CD4-positive, alpha-beta T cell treated with Interferon gamma for 1 hour (primary cell): ENCODE measurements at places on chromosomes 2 and 18.
A peak's percentile ranks its signal among the peaks of the same experiment; 100 is the strongest.

- DNase-seq, result no peak
These were observed 929.2 kb upstream of the SOX11 start for GRCh38 chr2:4762951-4763376.

- no peak for DNase-seq
These were observed 77.4 kb downstream of the SLC39A10 start for GRCh38 chr2:195734395-195734794.

- DNase-seq, result no peak
These were observed 741.1 kb upstream of the SALL3 start for GRCh38 chr18:78238404-78239089.

DNA sequence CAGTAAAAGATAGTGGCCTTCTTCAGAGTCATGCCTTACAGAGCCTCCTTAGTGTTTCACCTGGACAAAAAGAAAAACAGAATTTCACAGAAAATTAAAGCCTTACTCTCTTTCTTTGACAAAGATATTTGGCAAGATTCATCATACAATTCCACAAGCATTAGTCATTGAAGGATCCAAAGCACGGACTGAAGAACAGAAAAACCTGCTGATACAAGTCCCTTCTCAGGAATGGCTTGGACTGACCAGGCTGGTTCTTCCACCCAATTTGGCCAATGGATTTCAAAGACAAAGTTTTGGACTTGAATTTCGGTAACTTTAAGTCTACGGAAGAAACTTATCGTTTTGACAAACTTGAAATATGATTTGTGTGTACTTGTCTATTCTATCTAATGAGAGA is 39.1 kb upstream of the GALNT3 start:
- DNase-seq, result no peak

- DNase-seq, result no peak
These were observed 21.9 kb downstream of the PIGN start for GRCh38 chr18:62164855-62165487.

DNA sequence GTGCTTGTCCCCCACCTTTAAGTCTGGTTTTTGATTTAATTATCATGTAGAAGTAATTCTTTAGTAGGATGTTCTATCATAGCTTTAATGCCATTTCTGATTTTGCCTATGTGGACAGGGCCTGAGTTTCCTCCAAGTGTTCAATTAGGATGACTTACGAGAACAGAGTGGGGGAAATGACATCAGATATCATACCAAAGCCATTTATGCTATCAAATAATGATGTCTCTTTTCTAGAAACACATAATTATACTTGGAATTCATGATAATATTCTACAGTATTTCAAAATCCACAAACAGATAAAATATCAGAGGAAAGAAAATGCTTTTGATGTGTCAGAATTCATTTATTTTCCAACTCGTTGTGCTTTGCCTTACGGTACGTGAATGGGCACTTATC is 165.9 kb upstream of the SPRED2 start:
- DNase-seq, result no peak

GRCh38 chr2:121555008-121555407 is 24.3 kb downstream of the RNU4ATAC start:
- DNase-seq, result no peak

DNA sequence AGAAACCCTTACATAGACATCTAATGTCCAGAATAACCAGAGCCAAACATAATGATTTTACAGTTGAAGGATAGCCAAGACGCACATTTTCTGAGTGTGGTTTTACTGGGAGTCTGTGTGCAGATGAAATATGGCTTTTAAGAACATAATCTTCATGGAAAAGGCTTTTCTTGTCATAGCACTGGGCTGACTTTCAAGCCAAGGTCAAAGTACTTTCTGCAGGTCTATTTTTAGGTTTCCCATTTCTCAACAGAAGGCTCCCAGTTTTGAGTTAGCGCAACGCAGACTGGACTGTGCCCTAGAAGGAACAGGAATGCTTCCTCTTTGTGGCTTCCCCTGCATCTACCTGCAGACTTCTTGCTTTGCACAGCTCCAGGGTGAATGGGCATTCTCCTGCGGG is 92.3 kb upstream of the UPP2 start:
- no peak for DNase-seq

GRCh38 chr2:241636182-241637017 is 558 bp downstream of the THAP4 start:
- no peak for DNase-seq

DNA sequence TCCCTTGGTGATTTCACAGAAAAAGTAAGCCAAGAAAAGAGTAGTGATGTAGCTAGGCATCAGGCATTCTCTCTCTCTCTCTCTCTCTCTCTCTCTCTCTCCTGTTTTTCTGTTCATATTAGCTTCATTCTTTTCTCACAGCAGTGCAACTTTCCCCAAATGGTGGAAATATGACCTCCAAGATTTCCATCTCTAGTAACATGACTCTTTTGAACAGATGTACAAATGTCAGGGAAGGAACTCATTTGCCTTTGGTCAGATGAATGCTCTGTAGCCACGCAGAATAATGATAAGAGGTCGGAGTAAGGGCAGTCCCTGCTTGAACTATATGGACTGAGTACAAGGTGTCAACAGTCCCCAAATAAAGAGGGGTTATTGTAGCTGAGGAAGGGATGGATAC is 316.2 kb downstream of the GALNT13 start:
- DNase-seq, result no peak

DNA sequence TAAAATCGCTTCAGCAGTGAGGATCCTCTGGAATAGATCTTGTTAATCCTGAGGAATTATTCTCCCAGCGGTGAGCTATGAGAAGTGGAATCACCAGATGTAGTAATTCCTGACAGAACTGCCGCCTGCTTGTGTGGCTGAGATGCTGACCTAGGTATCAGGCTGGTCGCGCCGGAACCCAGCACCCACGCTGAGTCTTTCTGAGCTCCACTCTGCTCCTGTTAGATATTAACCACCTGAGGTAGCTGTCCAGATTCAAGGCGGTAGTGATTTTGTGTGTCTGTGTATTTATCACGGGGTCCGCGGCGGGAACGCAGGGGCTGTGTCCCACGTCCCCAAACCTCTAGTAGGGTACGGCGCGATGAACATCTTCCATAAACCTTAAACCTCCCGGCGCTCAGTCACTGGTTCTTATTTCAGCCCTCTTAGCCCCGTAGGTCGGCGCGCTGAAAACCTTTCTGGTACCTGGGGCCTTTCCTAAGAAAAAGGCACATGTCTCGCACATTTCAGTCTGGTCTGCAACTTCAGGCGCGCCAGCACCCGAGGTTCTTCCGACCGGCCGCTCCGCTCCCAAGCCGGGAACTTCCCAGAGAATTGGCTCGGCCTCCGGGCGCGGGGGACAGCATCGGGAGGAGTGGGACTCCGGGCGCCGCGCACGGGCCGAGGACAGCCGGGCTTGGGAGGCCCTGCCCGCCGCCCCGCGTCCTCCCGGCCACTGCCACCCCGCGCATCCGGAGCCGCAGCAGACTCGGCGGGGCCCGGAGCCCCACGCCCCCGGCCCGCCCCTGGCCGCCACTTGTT is 542 bp upstream of the CNNM3 start:
- peak; percentile 9 for DNase-seq

GRCh38 chr2:232292395-232293154 is 86.0 kb upstream of the ALPP start:
- peak; percentile 45 for DNase-seq

DNA sequence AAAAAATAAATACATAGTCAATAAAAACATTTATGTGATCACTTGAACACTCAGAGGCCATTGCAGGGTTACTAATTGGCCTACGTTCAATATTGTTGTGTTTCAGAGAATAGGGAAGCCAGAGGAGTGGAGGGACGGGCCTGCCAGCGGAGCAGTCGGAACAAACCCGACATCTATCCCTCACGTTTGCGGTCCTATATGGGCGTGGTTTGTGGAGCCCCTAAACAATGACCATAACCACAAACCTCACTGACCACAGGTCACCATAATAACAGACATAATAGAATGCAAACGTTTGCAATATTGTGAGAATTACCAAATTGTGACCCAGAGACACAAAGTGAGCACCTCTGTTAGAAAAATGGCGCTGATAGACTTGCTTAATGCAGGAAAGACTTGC is 19.5 kb upstream of the ZNF516 start:
- no peak for DNase-seq

- no peak for DNase-seq
These were observed 1.3 kb downstream of the ITM2C start for GRCh38 chr2:230865766-230866755.

- no peak for DNase-seq
These were observed 27.4 kb downstream of the RMP24 start for GRCh38 chr18:35999925-36000324.

- DNase-seq, result no peak
These were observed 166.2 kb downstream of the TRIM43 start for GRCh38 chr2:95757988-95758387.

DNA sequence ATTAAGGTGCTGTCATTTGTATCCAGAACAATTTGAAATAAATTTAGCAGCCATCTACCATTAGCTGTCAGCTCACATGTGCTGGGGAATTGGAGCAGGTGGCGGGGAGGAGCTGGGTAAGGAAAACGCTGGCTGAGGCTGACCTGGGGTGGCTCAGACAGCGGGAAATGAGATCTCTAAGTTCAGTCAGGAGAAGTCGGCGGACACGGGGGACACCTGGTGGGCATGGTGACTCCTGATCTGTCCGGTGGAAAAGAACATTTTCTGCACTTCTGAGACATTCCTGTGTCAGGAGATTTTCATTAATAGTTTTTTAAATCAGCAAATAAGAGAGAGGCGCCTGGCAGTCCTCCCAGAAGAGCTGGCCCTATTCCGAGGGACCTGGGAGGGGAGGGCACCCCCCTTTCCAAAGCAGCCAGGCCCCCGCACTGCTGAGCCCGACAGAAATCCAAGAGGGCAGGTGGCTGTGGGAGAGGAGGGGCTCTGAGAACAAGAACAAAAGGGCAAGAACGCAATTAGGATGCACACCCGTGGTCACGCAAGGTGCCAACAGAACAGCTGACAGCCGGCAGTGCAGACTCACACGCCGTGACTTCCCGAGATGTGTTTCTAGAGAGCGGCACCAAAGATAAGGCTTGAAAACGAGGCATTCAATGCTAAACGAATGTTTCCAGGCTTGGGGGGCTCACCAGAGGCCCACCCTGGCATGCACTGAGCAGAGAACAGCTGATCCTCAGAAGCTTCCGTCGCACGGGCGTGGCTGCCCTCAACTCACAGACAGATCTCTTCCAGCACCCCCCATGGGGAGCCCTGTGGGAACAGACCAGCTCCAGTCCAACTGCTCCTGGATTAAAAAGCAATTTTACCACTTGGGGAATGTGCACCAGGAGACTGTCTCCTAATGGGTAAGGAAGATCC is 26.4 kb downstream of the SLC66A2 start:
- no peak for DNase-seq

DNA sequence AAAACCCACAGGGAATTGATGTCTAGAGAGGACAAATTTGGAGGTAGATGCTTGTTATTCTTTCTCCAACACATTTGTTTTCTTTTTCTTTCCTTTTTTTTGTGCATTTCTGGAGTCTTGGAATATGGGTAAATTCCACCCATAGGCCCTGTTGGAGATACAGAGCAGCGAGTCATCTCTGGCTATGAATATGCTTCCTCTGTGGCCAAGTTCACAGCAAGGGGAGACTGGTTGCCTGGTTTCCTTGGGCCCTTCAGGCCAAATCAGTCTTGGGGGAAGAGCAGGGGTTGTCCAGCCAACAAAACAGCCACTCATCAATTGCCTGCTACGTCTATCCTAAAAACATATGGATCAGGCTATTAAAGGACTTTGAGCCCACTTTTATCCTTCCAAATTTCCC is 27.5 kb downstream of the SP100 start:
- DNase-seq, result no peak

DNA sequence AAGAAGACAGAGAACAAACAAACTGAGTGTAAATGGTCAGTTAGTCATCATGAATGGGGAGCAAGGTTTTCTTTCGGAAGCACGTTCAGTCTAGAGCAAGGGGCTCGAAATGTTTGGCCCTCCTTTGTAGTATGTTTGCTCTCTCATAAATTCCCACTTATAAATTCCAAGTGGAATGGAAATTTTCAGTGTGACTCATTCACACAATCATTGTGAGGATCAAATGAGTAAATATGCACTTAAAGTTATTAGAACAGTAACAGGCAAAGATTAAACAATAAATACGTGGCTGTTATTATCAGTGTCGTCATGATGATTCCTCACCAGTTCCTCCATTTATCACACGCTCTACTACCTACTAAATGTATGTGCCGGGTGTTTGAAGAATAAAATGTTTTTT is 10.5 kb downstream of the CNGA3 start:
- DNase-seq, result no peak

DNA sequence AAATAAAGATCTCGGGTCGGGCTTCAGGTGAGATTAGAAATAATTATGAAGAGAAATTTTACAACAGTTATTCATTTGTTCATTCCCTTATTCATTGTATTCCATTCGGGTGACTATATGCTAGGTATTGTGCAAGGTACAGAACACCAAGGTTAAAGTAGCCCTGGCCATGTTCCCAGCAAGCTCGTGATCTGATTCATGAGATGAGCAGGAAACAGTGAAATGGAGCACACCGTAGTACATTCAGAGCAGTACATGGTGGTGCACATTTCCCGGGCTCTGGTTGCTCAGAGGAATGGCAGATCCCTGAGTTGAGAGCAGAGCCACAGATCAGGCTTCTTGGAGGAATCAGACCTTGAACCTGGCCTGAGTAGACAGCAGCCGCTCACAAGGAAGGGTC is 87.7 kb downstream of the PRKRA start:
- no peak for DNase-seq

DNA sequence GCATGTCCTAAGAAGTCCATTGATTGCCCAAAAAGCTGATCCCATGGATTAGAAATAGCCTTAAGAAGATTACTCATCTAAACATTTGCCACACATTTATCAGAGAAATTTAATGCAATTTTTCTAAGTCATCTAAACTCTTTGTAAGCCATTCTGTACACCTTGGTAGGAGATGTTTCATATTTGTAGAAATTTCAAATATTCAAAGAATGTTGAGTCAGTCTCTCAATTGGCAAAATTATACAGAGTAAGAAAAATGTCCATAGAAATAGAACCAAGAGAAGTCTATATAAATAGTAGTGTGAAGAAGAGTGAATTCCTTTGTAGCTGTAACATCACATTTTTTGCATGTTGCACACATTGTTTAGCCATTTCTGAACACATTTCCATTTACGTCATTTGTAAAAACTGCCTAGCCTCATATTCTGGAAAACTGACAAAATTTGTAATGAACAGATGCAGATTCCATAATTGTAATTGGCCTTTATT is 128.6 kb downstream of the MSTN start:
- no peak for DNase-seq

DNA sequence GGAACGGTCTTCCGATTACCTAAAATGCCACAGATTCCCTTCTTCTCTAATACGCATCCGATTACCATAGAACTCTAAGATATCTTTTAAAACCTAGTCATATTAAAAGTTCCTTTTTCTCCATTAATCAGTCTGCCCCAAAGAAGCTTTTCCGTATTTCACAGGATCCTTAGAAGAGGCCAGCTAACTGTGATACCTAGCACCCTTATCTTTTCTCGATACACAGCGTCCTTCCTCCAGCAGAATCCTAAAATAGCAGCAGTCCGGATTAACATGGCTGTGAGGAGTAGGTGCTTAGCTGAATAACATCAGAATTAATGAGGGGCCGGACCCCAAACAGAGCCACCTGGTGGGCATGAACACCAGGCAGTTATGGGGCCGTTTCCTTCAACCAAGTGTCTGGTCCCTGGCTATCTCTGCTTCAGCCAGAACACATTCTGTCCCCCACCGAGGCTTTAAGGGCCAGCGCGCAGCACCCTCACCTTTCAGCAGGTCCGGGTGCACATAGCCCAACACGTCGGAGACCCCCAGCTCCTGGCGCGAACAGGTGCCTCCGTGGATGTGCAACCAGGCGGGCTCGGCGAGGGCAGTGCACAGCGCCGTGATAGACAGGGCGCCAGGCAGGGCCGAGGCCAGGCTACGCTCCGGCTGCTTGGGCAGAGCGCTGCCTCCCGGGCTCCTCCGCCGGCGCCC is 995 bp downstream of the TMEM127 start:
- DNase-seq, result peak; percentile 18
